ENCODE measurements at places on chromosomes 2 and 18.

DNA sequence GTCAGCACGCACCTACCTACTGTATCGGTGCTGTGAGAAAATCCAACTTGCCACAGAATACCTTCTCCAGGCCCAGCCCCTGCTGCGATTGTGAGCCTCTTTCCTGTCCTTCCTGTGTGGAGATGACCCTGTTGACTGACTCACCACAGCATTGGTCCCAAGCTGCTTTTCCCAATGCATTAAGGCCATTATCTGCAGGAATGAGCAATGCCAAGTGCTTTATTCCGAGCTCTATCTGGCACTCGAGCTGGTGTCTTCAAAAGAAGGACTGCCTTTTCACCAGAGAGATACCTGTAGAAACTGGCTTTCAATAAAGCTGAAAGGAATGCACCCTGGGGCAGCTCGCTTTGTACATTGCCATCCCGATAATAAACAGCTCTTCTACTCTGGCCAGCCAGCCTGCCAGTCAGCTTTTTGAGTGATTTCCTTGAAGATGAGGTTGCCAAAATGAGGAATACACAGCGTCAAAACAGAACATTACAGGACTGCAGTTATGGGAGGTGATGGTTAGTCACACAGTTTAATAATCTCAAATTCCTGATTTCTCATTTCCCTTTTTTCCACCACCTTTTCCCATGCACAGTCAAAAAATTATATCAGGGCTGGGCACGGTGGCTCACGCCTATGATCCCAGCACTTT lies 8.3 kb upstream of the RNF103 start:
- no peak for DNase-seq

DNA sequence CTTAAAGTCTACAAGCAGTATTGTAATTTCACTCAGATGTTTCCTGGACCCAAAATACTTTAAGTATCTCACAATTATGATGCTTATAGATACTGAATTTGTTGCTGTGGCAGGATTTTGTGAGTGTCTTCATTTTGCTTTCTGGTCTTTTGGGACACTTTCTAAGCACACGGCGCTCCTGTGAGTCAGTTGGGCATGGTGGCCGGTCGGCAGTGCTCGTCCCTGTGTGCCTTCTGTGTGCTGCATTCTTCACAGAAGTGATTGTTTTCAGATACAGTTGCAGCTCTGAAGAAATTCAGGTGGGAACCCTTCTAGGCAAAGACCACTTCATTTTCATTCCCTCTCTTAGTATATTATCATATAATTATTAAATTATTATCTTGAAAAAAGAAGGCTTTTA lies 273.3 kb downstream of the ZNF407 start:
- no peak for DNase-seq

DNA sequence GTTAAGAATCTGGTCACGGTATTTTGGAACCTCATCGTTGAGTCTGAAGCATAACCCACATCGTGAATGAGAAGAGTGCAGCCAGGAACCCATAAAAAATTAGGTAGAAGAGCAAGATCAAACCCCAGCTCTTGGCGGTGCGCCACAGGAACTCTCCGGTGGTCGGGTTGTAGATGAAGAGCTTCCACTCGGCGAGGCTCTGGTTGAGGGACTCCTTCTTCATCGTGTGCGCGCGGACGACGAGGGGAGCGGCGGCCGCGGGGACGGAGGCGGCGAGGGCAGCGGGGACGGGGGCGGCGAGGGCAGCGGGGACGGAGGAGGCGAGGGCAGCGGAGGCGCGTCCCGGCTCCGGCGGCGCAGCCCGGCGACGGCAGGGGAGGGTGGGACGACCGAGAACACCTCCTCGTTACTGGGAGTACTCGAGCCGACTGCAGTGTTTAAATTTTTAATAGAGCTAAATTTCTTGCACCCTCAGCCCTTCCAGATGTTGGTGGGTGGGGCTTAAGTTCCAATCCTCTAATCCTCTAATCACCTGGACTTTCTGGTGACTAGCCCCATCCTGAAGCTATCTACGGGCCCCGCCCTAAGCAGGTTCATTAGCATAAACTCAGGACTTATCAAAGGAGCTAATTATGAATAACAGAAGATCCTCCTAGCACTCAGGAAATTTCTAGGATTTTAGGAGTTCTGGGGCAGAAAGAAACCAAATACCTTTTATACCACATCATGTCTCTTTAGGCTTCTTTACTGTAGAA lies 20.4 kb upstream of the PAPOLG start:
- DNase-seq: no peak

DNA sequence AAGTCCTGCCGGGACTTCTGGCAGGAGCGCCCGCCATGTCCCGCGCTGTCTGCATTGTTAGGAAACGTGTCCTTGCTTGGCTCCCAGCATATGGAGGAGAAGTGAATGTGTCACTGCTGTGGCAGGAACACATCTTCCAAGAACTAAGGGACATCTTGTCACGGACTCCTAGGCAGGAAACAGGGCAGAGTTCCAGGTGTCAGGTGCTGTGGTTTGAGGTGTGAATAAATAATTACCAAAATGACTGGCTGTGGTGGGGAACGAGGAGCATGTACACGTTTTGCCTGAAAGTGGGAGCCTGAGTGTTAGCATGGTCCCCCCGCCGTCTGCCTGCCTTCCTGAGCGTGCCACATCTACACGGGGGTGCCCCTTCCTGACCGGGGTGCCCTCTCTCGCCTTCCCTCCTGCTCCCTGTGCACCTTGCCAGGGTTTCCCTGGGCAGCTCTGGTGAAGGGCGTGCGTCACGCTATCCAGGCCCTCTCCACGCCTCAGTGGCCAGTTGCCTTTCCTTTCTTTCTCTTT lies 237.5 kb downstream of the LDLRAD4 start:
- no peak for DNase-seq

DNA sequence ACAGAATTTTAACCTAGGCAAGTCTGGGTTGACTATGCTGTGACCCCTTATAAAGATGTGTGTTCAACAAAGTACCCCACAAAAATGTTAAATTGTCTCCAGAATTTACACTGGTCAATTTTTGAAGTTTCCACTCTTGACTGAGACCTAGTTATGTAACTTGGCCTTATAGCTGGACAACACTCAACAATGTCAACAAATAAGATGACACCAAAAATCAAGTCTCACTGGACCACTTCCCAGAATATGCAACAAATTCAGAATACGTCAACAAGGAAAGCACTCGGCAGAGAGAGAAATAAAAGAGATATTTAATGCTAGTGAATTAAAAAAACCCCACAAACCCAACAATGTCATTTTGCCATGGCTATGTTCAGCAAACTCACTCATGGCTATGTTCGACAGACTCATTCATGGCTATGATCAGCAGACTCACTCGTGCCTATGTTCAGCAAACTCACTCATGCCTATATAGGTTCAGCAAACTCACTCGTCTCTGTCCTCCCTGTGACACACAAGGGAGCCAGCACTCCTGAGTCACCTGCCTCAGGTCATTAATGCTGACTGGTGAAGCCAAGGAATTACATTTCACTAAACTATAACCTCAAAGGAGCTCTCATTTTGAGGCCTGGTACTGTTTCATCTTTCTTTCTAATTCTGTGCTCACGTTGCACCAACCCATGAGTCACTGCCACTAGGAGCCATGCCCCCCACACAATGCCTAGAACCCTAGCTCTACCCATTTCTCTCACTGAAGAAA lies 72.7 kb downstream of the PTPN2 start:
- DNase-seq: no peak

DNA sequence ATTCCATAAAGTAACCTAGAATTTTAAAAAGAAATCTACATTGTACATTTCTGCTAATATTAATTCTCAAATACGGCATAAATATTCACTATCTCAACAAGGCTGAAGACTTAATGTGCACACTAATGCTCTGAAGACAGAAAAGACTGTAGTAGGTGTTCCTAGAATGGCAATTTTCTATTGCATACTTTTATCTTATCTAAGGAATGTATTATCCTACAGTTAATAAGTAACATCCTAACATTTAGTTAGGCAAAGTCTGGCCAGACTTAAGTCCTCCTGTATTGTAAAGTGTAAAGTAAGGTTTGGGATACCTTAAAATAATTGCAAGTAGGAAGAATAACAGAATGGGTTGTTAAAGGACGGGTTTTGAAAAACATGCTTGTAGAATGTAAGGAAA lies 42.2 kb downstream of the CHST9 start:
- DNase-seq: no peak

DNA sequence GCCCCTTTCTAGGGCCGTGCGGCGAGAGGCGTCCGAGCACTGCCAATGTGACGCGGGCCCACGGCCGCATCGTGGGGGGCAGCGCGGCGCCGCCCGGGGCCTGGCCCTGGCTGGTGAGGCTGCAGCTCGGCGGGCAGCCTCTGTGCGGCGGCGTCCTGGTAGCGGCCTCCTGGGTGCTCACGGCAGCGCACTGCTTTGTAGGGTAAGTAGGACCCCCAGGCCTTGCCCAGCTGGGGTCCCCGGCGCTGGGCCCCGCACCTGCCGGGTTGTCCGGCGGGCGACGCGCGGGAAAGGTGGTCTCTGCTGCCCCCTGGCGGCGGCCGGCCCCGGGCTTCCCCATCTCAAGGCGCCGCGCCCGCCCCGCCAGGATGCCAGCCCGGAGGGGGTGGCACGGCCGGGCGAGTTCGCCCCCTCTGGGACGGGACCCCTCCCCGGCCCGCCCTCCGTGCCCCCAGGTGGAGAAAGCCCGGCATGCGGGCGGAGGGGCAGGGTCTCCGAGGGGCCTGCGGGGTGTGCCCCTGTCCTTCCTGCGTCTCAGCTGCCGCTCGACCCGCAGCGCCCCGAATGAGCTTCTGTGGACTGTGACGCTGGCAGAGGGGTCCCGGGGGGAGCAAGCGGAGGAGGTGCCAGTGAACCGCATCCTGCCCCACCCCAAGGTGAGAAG lies 1.9 kb downstream of the PRSS56 start:
- DNase-seq: no peak

- no peak for DNase-seq
These were observed 91.8 kb downstream of the FMNL2 start for GRCh38 chr2:152426801-152427200.

DNA sequence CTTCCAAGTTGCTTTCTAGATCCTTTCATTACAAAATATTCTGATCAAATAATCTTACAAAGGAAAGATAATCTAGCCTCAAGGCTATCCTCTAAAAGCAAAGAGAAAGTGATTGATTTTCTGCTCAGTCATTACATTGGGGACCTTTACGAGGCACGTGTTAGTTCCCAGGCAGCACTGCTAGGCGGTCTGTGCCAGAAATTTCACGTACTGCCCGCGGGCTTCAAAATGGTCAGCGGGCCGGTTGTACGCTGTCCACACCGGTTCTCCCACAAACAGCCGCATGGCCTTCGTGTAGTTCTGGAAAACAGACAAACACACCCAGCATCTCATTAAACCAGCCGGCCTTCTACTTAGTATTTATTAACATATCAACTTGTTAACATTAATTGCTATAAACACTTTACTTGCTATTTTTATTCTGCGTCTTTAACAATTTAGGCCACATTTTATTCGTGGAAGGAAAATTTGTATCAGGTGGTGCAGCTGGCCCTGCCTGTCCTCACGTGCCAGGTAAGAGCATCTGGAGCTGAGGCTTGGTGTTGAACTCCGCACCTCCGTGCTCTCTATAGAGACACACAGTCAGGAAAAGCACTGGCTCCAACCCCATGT lies 20.4 kb downstream of the ADI1 start:
- no peak for DNase-seq
